ENCODE measurements at places on chromosomes 6 and 20. TPM values are rescaled to one million over a fixed set of nuclear protein-coding genes. Genes with fewer than 3 reads are reported as not detected.

DNA sequence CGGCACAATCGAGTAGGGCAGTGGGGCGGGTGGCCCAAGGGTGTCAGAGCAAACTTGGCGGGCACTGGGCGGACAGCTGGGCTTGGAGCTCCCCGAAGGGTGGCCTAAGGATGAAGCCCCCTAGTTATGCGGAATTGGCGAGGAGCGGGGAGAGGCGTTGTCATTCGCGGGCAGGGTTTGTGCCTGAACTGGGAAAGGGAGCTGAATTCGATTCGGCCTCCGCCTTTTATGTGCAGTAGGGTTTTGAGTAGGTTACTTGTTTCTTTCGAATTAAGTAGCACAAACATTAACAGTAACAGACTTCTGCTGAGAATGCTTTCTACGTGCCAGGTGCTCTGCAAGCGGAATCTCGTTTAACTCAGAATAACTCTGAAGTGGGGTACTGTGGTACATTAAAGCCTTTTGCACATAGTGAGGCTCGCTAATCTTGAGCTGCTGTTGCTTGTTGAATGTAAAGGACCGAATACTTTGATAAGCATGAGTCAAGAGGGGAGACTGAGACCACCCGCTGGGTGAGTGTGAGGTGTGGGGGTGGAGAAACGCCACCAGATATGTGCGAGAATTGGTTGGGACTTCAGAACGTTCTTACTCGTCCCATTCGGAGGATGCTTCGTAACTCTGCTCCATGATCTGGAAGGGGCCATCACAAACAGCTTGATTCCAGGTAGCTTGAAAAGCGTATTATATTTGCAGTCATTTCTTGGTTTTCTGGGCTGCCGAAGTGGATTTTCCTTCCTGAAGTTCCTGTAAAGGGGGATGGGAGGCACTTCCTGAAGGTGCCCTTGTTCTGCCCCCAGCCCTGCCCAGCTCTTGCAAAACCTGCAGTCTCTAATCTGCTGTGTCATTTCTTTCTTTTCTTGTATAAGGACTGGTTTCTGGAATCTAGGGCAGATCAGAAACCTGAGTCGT, 833 bp downstream of the RAB5IF start:
- DNase-seq, result no peak

Gene RIPOR2
- 8.8 TPM for polyA plus RNA-seq

GRCh38 chr6:114194362-114195026, 148.3 kb downstream of the HS3ST5 start:
- DNase-seq, result no peak

- no peak for DNase-seq
These were observed 1.2 kb upstream of the PARD6B start for GRCh38 chr20:50729901-50730764.

Gene NR2E1
- polyA plus RNA-seq, result not detected

All from renal cortex interstitium (tissue), 15 donors.